ENCODE measurements at places on chromosomes 4 and X.

GRCh38 chr4:154312246-154312645 is 179.4 kb downstream of the DCHS2 start:
- DNase-seq: no peak

DNA sequence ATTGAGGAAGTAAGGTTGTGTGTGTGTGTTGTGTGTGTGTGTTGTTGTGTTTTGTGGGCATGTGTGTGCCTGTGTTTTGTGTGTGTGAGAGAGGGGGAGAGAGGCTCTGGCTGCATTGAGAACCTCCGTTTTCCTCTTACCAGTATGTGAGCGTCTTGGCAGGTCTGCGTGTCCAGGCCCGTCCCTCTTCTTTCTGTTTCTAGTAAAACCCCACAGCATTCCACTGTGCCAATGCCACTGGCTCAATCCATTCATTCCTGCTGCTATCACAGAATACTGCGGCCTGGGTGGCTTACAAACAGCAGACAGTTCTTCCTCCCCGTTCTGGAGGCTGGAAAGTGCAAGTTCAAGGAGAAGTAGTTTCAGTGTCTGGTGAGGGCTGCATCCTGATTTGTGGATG is 15.5 kb upstream of the HTRA3 start:
- DNase-seq: no peak

- no peak for DNase-seq
Measured at GRCh38 chr4:62119195-62119594, 919.1 kb downstream of the ADGRL3 start.

DNA sequence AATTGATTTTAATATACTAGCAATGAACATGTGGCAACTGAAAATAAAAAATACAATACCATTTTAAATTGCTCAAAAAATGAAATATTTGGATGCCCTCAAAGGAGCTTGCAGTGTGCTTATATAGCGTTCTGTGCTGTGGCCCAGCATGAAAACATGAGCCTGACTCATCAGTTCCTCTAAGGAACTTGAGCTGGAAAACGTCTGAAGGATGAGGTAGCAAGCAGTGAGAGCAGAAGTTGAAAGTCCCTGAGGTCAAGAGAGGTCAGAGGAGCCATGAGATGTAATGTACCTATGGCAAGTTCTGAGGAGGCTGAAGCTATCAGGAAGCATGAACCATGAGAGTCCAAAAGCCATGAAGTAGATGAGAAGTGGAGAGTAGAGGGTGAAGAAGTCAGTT is 59.7 kb downstream of the HMGB3 start:
- no peak for DNase-seq

DNA sequence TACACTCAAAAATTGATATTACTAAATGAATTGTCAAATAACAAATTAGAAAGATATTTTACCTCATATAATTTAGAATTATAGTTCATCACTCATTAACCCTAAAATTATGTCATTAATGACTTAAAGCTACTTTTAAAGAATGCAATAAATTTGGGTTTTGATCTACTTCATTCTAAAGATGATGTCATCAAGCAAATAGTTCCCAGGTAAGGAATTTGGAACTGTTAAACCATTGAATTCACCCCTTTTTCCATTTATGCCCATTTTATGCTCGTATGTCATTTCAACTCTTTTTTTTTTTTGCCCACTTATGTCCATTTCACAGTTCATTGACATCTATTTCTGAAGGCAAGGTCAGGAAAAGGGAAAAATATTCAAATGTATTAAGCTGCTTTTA is 135.5 kb downstream of the TLL1 start:
- no peak for DNase-seq

- DNase-seq: no peak
Measured at GRCh38 chrX:100376576-100376975, 33.5 kb downstream of the PCDH19 start.

DNA sequence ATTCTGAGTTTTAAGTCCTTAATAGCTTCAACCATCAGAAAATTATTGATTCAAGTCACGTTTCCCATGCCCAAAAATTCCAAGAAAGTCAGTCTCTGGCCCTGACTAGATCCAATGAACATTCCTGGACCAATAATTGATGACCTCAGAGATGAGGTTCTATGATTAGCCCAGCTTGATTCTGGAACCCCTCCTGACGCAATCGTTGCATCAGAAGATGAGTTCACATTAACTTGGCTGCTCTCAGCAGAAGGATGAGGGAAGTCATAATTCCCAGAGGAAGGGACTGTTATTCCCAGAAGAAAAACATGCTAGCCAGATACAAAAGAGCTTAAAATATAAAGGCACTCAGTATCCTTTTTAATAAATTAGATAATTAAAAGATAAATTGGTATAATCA is 34.3 kb upstream of the CPEB2 start:
- no peak for DNase-seq

GRCh38 chrX:39427492-39427891 is 626.2 kb downstream of the MID1IP1 start:
- no peak for DNase-seq

GRCh38 chr4:141121768-141122454 is 11.4 kb downstream of the RNF150 start:
- no peak for DNase-seq

DNA sequence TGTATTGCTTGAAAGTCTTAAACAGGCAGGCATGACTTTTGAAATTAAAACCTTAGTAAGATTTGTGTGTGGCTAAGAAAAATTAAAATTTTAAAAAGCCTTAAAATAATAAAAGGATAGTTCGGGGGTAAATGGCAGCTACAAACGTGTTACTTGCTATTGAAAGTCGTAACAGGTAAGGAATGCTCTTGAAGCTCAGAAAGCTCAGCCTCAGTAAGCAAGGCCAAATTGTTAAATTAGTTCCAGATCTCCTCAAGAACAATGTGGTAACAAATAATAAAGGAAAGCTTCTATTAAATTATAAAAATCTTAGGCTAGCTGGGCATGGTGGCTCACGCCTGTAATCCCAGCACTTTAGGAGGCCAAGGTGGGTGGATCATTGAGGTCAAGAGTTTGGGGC is 25.5 kb downstream of the PRMT9 start:
- no peak for DNase-seq

DNA sequence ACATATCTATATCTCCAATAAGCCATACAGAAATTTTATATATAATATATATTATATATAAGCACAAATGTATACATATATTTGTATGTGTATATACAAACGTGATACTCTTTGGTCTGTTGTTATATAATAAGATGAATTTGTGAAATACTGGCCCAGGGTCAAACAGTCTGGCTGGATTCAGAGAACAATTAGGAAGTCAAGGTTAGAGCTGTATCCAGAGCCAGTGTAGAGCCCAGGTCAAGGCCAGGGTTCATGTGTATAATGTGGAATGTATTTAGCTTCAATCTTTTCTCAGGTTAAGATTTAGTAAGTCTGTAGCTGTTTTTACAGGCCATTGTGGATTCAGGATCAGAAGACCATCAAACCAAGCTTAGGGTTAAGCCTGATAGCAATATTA is 3.8 kb upstream of the ENOX2 start:
- DNase-seq: no peak

DNA sequence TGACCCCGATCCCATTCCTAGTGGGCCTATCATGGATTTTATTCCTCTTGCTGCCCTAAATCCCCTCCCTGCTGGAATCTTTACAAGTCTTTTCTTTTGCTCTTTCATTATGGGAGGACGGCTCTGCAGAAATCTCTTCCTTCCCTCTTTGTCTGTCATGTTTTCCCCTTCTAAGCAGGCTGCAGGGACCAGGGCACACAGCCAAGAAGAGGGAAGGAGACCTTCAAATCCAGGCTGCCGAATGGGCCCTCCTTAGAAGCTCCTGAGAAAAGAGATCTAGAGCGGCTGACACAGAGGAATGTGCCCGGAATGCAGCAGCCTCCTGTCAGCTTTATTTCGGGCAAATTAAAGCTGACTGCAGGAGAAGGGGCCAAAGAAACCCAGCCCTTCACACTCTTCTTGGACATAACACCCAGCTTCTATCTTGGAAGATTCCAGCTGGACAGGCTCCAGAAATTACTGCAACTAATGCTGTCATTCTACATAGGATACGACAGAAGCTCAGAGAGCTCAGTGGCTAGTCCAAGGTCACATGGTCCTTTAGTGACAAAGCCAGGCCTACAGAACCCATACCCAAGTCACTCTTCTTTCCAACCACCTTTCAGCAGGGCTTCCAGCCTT is 187.8 kb upstream of the NHS start:
- no peak for DNase-seq
